ENCODE measurements at places on chromosomes 3 and 15.

DNA sequence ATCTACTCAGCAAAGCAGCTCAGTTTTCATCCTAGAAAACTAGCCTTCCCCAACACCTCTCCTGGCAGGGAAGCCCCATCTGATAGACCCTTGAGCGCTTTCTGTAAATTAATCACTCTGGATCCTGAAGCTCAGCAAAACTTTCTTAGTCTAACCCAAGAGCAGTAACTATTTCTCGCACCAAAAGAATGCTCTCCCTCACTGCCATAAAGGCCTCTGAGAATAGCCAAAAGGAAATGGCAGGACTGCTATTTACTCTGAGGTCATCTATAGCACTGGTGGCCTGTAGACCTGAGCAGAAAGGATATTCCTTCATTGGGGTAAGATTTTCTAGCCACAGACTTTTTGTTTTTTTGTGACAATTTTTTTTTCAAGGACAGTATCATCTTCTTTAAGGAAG is 345.8 kb upstream of the ADAMTS9 start:
- DNase-seq: no peak

DNA sequence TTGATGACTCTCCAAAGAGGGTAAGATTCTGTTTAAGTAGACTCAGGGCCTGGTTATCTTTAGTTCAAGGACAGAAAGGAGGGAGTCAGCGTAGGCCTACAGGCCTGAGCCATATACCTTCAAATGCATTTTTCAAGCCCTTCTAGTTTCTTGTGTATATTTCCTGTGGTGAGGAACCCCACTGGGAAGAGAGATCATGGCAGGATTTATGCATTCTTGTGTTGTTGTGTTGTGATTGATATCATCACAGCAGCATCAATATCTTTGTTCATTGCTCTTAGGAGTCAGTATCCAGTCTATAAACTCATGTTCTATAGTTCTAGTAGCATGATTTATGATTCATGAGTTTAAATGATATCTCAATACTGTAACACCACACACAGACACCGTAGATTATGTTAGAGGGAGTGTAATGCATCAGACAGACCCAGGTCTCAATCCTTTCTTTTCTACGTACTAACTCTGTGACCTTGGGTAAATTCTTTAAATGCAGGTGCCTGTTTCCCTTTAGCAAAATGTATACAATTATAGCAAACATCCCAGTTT is 427.5 kb downstream of the PDCD6IP start:
- no peak for DNase-seq

GRCh38 chr3:43257850-43258249 is 28.5 kb upstream of the SNRK start:
- DNase-seq: no peak

DNA sequence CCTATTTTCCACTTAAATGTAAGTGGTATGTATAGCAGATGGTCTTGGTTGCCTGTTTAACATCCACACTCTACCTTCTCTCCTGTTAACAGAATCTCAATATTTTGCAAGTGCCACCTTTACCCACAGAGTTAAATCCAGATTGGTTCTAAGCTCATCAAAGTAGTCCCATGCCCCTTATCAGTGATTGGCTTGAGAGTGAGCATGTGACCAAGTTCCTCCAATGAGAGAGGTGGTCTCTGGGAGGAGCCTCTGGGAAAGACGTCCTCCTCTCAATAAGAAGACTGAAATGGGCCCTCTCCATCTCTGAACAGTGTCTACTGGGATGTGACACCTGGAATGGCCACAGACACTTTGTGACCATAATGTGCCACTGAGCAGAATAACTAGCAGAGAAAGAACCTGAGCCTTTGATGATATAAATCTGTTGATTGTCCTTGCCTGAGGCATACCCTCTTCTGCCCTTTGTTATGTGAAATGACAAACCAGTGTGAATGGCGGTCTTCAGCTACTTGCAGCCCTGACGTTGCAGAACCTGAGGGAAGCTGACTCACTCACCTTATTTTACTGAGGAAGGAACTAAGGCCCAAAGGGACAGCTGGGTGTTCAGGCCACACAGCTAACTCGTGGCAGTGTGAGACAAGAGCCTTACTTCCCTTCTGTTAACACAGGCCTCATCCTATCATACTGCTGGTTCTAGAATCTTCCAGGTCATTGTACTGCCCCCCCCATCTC is 42.4 kb upstream of the LARS2 start:
- no peak for DNase-seq

DNA sequence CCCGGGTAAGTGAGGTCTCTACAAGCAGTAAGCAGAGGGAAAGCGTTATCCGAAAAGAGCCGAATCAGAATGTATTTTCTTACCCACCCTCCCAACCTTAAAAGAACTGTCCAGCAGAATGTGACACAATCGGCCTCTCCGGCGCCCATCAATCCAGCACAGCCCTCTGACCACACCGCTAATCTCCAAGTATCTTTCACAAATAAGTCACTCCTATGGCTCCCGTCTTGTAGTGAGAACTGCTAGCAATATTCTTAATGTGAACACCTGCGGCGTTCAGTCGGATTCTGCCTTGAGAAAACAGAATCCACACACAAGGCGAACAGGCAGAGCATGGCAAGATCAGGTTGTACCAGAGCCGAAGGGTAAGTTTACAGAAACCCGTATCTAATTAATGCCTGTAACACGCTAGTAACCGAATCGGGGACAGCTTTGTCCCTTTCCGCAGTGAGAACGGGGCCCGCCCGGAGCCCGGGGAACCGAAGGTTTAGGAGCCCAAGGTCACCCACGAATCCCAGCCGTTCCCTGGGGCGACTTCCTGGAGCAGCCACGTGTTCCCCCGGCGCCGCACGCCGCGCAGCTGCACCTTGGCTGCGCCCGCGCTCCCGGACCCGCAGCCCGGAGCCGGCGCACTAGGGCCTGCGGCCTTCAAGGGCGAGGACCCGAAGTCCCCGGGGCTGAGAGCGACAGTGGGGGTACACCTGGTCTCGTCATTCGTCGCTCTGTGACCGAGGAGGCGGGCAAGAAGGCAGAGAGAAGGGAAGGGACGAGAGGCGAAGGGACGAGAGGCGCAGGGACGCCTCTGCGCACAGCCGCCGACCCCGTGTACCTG is 672 bp downstream of the TFRC start:
- DNase-seq: peak; percentile 36

- DNase-seq: peak; percentile 97
Measured at GRCh38 chr3:95923496-95924210, 890.7 kb upstream of the EPHA6 start.

DNA sequence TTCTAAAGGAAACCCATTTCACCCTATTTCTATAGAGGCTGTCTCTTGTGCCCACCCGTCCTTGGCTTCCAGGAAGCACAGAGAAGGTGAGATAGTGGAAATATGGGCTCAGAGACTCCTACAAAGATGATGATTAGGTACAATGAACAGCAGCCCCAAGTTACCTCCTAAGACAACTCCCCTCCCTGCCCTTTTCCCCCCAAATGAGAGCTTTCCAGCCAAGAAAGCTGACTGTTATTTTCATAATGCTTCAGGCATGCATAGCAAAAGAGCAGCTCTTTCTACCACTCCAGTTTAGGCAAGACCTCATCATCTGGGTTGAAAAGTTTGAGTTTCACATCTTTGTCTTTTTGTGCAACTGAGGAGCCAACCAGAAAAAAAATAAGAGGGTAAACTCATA is 248.8 kb upstream of the ADAMTS9 start:
- DNase-seq: no peak

DNA sequence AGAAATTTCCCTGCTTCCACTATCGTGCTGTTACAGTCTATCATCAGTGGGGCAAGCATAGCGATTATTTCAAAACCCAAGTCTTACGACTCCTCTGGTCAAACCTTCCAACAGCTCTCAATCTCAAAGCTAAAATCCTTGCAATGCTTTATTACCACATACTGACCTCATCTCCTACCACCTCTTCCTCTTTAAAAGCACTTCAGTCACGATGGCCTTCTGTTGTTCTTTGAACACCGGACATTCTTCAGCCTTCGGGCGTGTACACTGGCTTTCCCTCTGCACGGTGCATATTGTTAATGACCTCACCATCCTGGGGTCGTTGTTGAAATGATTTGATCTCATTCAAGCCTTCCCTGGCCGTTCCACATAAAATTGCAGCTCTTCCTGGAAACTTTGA is 31.1 kb downstream of the MAGEL2 start:
- no peak for DNase-seq

DNA sequence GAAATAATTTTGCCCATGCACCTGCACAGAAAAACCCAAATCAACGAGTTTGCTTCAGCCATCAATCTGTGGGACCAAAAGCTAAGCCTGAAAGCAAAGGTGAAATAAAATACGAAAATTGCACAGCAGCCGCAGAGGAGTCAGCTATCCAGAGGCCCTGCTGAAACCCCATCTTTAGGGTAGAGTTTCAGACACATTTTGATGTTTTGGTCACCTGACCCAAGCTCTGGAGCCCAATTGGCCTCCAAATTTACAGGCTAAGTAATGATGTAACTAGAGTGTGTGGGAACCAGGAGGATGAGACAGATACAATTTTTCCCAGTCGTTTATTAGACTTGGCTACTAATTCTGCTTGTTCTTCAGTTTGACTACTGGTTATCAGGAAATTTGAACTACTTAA is 308.6 kb upstream of the ATP11B start:
- no peak for DNase-seq

- no peak for DNase-seq
Measured at GRCh38 chr3:105505170-105505569, 138.5 kb downstream of the ALCAM start.

GRCh38 chr3:77536038-77536775 is 496.3 kb downstream of the ROBO2 start:
- no peak for DNase-seq

GRCh38 chr15:70153921-70154717 is 56.4 kb upstream of the TLE3 start:
- peak; percentile 75 for DNase-seq

DNA sequence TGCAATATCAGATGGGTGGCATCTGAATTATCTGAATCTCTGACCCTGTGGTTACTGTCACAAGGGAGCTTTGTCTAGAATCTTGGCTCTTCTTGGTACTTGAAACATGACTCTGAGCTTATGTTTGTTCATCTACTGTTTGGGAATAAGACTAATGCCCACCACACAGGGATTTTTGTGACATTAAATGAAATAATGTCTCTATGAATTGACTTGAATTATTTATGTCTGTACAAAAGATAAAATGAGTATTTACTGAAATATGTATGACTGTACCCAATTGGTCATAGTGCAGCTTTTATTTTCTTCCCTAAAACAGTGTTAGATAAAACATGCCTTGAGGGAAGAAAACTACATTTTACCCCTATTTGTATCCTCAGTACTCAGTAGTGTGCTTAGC is 87.9 kb upstream of the ZPLD1 start:
- DNase-seq: no peak

DNA sequence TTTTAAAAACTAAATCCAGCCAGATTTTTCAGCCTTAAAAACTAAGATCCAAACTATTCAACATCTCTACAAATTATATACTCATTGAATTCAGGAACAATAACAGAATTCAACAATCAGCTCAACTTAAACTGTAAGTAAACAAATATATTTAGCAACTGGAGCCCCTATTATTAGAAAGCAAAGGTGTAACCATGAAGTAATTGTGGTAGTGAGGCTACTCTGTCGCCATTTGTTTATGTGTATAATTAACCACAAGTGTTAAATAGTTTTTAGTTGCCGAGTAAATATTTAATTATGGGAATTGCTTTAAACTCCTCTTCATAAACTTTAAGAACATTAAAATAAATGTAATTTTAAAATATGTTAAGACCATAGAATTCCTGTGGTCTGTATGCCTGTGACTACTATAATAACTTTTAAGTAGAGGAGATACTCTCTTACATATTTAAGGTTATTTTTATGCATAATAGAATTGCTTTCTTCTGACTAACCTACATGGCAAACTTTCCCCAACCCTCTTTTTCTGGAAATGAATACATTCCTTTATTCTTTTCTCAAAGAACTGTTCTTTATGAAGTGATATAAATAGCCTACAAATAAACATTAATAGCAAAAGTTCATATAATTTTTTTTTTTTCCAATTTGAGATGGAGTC is 51.2 kb downstream of the MFN1 start:
- peak; percentile 18 for DNase-seq

- DNase-seq: no peak
Measured at GRCh38 chr15:53739651-53740050, 19.8 kb downstream of the WDR72 start.

DNA sequence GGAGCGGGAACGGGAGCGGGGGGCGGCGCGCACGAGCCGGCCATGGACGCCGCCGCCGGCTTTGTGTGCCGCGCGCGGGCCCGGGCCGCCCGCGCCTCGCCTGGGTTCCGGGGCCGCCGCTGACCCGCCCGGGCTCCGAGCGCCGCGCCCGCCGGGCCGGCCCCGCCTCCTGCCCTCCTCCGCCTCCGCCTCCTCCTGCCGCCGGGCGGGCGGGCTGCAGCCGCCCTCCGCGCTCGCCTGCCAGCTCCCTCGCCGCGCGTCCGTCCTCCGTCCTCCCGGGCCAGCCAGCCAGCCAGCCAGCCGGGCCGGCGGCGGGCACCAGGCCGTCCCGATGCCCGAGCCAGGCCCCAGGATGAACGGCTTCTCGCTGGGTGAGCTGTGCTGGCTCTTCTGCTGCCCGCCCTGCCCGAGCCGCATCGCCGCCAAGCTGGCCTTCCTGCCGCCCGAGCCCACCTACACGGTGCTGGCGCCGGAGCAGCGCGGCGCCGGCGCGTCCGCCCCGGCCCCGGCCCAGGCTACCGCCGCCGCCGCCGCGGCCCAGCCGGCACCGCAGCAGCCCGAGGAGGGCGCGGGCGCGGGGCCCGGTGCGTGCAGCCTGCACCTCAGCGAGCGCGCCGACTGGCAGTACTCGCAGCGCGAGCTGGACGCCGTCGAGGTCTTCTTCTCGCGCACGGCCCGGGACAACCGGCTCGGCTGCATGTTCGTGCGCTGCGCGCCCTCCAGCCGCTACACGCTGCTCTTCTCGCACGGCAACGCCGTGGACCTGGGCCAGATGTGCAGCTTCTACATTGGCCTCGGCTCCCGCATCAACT is at the start of gene ABHD17C:
TSS of gene ABHD17C (plus strand) at position 212 of the 812 bp plus-strand sequence. CDS start at position 332, 120 bp downstream.
- peak; percentile 63 for DNase-seq

DNA sequence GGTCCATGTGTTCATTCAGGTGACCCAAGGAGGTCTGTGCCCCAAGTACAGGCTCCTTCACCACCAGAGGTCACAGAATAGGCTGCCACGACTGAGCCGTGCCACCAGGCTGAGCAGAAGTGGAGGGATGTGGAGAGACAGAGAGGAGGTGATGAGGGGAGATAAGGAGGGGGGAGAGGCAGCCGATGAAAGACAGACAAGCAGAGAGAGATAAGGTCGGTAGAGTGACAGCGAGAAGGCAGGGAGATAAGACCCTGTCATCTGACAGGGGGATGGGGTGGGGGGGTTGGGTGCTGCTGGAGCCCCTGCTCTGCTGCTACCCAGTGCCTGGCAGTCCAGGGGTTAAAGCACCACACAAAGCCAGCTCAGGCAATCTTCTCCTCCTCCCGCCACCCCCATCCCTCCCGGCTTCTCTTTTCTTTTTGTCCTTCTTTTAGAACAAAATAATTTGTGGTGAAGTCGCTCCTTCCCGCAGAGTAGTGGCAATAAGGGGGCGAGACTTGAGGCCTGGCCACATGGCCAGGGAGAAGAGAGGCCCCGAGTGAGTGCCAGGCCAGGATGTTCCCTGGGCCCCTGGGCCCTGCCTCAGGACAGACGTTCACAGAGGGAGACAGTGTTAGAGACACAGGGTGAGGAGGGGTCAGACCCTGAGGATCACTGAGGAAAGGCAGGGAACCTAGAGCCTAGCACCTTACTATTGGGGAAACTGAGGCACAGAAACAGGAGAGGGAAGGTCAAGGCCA is 67.9 kb downstream of the CACNA2D2 start:
- DNase-seq: no peak
